ENCODE measurements at places on chromosomes 6 and 20.
A peak's percentile ranks its signal among the peaks of the same experiment; 100 is the strongest.

DNA sequence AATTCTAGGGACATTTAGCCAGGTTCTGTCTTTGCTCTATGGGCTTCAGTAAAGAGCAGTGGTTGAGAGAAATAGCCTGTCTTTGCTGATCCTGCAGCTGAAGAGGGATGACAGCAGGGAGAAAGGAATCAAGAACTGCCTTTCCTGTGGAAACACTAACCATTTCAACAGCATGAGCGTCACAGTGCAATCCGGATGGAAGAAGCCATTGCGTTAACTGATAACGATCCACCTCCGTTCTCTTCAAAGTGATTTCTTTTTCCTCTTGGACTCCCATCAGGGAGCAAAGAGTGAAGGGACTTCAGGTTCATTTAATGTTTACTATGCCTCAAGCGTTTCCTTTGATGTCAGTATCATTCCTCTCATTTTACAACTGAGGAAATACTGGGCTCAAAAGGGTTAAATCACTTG, 35.2 kb upstream of the EEF1E1 start:
- no peak for DNase-seq

DNA sequence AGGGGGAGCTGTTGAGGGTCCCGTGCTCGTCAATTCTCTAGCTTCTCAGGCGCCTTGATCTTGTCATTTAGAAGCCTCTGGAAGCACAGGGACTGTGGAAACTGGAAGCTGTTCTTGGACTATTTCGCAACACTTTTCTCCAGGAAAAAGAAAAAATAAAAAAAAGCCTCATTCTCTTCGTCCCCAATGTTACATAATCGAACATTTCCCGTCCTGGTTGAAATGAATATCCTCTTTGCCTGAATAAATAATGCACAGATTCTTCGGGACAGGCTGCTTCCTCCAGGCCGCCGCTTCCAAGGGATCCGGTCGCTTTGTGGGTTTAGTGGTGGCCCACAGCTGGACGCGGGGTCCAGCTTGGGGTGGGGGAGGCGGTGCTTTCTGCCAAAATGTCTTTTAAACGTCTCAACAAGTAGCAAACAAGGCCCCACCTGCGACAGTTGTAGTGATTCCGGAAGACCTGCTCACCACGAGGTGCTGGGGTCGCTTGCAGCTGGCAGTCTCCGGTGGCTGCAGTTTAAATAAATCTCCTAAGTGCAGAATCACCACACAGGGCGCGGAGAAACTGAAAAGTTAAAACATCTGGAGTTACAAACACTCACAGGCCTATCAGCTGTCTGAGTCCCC, 125.9 kb upstream of the ESR1 start:
- DNase-seq, result no peak

- DNase-seq, result no peak
Observed at GRCh38 chr6:161368514-161368913, 94.7 kb upstream of the AGPAT4 start.

DNA sequence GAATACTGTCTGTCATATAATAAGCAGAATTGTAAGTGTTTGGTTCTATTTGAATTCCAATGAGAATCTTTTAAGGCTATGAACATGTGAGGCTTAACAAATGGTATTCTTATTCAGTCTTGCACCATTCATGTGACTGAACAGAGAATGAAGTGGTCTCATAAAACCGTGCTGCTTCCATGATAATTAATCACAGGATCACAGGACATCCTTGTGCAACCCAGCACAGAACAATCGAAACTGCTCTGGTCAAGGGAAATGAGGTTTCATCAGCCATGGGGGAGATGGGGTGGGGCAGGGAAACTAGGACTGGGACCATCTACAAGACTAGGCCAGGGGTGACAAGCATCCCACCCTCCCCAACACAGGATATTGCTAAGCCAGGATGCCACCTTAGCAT, 6.0 kb downstream of the PPIL6 start:
- no peak for DNase-seq

GRCh38 chr6:53744321-53744720, 50.5 kb upstream of the LRRC1 start:
- DNase-seq, result no peak

DNA sequence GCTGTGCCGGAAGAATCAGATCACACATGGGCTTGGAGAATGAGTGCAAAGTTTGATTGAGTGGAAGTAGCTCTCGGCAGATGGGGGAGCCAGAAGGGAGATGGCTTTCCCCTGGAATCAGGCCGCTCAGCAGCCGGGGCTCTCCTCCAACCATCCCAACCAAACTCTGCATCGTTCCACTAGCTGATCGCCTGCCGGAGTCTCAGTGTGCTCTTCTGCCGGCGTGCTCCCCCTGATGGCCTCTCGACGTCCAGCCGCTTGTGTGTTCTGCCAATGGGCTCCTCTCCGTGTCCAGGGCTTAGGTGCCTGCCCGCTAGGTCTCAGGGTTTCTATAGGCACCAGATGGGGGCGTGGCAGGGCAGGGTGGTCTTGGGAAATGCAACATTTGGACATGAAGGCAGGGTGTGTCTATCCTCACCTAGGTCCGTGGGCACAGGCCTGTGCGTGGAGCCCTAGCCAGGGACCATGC, 4.9 kb upstream of the BIRC7 start:
- DNase-seq, result no peak

DNA sequence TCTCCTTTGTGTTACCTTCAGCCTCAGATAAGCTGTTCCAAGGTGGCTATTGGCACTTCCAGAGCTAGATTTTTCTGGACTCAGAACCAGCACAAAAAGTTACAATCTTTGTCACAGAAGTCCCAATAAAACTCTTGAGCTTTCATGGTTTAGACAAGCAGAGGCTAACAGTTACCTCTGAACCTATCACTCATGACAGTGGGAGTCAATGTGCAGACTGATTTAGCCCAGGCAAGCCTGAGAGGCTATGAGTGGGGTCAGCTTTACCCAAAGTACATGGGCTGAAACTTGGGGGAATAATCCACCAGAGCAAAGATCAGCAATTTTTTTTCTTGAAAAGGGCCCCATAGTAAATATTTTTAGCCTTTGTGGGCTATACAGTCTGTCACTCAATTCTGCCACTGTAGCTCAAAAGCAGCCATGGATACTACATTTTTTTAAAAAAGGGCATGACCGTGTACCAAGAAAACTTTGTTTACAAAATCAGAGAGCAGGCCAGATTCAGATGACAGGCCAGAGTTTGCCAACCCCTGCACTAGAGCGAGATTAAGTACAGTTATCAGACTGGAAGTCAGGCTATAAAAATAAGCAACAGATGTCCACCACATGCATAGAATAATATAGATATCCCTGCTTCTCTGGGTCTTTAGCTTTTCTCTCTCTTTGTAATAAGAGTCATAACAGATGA, 20.0 kb downstream of the CCN2 start:
- no peak for DNase-seq

DNA sequence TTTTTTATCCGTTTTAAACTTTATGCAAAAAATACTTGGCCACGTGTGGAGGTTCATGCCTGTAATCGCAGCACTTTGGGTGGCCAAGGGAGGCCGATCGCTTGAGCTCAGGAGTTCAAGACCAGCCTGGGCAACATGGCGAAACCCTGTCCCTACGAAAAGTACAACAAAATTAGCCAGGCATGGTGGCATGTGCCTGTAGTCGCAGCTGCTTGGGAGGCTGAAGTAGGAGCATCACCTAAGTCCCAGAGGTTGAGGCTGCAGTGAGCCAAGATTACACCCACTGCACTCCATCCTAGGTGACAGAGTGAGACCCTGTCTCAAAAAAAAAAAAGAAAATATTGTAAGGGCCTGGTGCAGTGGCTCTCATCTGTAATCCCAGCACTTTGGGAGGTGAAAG, 45.0 kb downstream of the CSE1L start:
- DNase-seq, result no peak

- no peak for DNase-seq
Observed at GRCh38 chr6:143538374-143538773, 26.9 kb upstream of the FUCA2 start.

DNA sequence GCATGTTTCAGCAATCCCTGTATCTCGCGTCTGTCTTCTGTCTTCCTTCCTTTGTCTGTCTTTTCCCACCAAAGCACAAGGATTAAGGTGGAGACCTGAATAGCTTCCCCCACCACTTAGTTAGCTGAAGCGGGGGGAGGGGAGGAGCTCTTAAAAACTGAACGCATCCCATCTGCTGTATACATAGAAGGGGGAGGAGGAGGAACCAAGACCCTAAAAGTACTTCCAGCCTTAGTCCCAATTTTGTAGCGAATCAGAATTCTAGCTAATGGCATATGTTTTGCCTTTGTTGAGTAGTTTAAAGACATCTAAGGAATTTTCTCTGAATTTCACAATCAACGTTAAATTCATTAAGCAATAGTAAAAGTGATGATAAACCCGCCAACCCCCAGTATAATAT, 47.9 kb downstream of the GNAS start:
- DNase-seq, result no peak

DNA sequence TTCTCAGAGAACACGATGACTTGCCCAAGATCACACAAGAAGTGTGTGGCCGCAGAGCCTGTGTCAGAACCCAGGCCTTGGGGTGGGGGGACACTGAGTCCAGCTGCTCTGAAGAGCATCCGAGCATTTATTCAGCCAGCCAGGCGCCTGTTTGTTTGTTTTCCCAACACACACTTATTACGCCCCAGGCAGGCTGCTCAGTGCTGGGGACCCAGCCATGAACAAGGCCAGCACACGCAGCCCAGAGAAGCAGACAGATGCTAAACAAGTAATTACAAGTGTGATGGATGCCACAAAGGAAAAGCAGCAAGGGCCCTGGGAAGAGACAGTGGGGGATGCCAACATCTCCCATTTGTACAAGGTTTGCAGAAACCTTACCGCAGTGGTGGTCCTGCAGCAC, 19.4 kb upstream of the SIRPA start:
- DNase-seq, result peak; percentile 17

- DNase-seq, result no peak
Observed at GRCh38 chr6:36917541-36918193, 31.9 kb downstream of the C6orf89 start.

All from NCI-H1105 (cell line).